ENCODE measurements at places on chromosomes 2 and 18.

DNA sequence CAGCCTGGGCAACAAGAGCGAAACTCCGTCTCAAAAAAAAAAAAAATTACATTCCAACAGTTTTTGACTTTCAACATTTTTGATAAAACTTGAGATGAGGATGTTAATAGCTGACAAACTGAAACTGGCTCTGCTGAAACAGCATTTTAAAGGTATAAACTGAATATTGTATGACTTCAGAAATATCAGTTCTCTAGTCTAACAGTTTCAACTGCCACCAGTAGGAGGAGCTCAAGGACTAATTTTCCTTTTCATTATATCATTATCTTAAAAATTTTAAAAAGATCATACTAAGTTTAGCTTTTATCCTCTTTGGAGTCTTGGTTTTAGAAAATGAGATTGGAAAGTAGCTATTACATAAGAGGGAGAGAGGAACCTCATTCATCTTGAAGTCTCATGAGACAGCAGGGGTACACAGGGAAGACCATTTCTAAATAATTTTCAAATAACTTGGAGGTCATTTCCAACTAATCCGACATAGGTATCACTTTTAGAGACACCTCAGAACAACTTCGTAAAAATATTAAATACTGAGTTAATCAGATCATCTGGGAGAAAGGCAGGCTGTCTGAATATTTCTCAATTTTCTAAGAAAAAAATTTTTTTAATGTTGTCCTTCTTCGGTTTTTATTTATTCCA lies 37.6 kb upstream of the MCM6 start:
- DNase-seq = peak; percentile 85

DNA sequence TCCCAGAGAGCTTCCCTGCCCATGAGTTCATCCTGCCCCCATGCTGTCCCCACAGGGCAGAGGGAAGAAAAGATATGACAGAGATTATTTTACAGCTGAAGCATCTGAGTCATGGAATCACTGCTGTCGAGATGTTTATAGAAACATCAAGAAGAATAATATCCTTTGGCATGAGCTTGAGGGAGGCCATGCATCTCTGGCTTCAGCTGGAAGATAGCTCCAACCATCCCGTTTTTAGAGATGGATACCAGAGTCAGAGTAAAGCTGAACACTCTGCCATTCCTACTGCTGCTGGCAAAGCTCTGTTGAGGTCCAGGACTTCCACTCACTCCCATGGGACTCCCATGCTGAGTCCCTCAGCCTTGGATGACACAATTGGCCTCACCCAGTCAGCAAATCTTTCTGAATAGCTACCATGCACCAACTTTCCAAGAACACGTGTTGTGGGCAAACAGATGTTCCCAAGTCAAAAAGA lies 167.8 kb downstream of the TTC32 start:
- DNase-seq = no peak

DNA sequence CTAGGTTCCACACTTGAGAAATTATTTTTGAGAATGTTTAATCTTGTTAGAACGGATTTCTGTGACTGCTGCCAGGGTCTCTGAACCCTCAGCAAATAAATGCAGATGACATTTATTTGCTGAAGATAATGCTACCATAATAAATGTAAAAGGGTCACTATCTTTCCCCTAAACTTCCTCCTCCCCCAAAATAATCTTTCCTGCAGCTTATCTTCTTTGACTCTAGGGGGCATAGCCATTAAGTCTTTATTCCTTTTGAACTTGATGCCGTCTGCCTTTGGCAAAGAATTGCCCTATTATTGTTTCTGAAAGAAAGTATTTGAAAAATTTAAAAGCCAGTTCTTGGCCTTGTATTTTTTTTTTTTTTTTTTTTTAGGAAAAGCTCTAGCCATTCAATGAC lies 63.6 kb upstream of the ACSL3 start:
- no peak for DNase-seq

GRCh38 chr18:24814521-24814920 lies 354.1 kb downstream of the HRH4 start:
- no peak for DNase-seq

DNA sequence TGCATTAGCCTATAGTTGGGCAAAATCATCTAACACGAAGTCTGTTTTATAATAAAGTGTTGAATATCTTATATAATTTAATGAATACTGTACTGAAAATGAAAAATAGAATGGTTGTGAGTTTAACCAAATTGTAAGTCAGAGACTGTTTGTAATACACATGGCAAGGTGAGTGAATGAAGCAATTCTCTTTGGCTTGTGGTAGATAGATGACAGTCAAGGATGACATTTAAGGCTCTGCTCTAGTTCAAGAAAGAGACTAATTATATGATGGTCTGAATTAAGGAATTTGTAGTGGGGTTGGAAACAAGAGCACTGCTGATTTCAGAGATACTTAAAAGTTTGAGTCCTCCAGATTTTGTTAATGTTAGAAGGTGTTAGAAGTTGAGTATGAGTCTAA lies 207.7 kb downstream of the MCFD2 start:
- no peak for DNase-seq

GRCh38 chr2:119338826-119339561 lies 27.6 kb downstream of the C2orf76 start:
- no peak for DNase-seq

DNA sequence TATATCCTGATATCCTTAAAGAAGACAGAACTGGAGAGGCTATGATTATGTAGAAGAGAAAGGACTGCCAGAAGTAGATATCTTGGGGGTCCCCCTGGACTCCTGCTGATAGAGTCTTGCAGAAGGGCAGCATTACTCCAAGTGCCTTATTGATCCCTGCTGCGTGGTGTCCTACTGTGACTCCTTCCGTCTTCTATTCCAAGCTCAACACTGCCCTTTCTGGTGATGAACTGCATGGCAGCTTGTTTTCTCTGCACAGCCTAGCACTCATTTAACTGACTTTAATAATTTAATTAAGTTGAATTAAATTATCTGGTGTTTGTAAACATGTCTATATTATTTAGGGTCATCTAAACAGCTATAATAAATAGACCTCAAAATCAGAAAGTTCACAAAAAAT lies 194.1 kb upstream of the DSEL start:
- DNase-seq = no peak

DNA sequence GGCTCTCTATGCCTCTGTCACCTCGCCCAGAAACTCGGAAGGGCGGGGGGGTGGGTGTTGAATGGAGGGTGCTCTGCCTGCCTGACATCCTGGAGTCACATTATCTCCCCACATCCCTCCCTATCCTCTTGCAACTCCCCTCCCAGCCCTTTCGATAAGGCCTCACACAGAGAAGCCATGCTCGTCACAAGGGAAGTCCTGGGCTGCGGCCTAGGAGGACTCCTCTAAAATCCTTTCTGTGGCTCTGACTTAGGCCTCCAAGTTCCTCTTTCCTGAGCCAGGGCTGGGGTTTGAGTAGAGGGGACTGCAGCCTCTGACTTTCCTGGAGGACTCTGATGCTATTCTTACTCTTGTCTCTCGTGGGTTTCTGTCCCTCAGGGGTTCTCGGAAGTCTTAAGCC lies 75.0 kb upstream of the PKDCC start:
- DNase-seq = no peak

GRCh38 chr18:78603102-78603983 lies 376.3 kb upstream of the SALL3 start:
- no peak for DNase-seq

DNA sequence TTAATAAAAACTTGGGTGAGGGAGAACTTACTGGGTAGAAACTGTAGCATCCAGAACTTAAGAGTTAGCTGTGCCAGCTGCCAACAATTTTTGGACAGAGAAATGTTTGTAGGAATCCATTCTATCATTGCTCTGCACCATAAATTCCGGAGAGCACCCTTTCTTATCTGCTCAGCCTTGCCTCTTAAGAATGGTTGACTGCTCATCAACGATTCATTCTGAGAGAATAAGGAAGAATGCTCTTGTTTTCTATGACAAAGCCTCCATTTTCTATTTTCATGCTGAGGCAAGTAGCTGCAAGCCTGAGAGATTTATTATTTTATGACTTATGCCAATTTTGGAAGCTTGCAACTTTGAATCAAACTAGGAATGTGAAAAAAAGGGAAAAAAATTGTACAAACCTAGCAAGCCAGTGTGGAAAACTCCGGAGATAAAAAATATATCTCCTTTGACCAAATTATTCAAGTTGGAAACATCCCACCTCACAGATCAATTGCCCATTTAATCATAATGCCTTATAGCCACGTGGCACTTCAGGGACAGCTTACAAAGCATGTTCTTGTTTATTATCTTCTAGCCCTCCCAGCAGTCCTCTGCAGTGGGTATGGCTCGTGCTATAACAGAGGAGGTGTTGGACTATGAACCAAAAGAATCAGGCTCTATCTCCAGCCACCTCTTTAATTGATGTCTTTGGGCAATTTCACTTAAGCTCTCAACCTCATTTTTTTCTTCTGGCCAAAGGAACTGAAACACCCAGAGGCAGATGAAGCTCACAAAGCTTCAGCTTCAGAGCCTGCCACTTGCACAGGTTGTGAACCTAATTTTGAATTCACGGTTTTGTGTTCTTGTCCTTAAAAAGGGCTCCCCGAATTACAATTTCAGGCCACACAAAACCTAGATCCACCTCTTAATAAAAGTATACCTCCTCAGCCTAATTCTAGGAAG lies 40.9 kb upstream of the ATL2 start:
- no peak for DNase-seq

- no peak for DNase-seq
These were observed 124.0 kb downstream of the RTP5 start for GRCh38 chr2:241993386-241994005.

- no peak for DNase-seq
These were observed 114.3 kb upstream of the ARL4C start for GRCh38 chr2:234611209-234611608.

DNA sequence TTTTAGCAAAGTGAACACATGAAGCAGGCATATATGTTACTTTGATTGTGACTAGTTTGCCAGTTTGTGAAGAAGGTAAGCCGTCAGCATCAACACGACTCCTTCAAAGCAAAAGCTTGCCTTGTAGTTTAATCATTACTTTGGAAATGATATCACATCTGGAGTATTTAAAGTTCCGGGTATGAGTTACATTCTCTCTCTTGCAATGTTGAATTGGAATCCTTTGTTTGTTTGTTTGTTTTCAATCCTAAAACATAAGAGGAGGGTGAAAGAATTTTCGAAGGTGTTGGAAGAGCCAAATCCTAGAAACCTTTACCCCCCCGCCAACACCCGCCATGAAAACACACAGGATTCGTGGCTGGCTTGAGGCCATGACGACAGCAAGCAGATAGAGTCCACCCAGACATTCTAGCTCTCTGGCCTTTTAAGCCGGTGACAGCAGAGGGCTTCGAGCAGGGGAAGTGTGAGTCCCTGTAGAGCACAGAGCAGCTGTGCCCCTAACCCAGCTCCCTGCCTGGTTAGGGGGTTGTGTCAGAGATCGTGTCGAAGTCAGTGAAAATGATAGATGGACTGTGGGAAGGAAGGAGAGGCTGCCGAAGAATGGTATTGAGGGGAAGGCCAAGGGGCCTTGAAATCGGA lies 103.8 kb upstream of the SMIM21 start:
- peak; percentile 32 for DNase-seq

DNA sequence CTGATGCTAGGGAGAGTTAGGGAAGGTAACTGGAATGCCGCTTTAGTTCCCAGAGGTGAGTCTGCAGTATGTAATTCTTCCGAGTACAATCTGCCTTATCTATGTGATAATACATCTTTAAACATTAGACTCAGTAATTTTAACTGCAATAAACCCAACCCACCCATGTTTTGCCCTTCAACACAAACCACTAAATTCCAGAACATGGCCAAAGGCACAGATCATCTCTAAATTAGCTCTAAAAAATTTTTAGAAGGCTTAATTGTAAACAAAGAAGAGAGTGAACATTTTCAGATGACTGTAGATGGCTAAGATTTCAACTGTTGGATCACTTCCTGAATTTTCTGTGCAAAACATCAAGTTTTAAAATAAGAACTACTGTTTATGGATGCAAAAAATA lies 488.7 kb upstream of the ID2 start:
- DNase-seq = no peak

DNA sequence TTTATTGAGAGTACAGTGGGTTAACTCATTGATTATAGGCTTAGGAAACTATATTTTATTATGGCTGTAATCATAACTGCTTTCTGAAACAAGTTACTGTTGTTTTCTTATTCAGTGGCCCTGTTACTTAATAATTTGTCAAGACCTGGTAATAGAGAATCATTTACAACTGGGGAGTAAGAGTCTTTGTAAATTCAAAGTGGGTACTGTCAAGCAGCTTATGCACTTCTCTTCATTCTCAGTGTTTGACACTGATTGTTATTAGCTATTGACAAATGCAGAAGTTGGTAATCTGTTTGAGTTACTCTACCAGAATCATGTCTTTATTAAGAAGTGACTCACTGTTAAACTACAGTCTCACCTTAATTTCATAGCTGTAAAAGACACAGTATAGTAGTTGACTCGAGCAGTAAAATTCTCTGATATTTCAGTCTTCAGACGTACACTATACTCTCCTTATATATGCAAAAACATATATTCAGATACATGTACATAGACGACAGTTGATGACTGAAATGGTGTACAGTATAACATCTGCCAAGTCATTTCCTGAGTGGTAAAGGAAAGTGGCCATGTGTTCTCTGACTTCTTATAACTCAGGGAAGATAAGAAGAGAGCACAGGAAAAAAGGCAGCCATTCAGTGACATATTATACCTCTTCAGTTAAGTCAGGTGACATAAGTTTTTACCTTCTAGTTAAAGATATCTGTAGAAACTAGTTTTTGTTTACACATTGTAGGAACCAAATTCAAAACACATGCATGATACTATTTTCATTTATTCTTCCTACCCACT lies 36.0 kb upstream of the TTC27 start:
- DNase-seq = no peak

DNA sequence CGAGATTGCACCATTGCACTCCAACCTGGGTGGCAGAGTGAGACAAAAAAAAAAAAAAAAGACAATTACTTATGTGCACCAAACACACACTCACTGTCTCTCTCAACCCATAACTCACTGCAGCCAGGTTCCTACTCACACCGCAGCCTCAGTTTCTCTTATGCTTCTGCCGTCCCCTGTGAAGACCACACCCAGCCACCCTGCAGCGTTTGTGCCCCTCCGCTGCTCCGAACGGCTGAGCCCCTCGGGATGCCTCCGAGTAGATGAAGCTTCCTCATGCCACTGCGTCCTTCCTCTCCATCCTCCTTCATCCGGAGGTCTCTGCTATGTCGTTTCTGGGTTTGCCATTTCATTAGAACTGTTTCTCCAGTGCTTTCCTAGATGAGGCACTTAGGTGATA lies 160.1 kb downstream of the TWIST2 start:
- DNase-seq = no peak

- peak; percentile 66 for DNase-seq
These were observed 37.8 kb upstream of the EFEMP1 start for GRCh38 chr2:55961318-55961911.

- no peak for DNase-seq
These were observed 1.7 kb downstream of the VAPA start for GRCh38 chr18:9915291-9916076.

DNA sequence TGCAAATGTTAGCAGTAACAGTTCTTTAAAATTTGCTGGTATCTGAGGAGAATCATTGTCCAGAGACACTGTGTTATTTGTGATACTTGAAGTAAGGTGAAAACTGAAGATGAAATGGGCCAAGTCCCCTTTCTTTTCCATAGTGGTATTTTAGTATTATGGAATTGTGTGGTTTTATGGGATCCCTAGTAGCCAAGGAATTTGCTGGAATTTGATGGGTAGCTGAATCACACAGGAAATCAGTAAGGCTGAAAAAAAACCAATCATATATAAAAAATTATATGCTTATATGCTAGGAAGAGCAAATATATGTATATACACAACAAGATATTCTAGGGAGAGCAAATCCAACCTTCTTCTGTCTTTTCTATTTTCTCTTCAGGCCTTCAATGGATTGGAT lies 54.2 kb upstream of the TACR1 start:
- no peak for DNase-seq

- DNase-seq = no peak
These were observed 20.1 kb downstream of the PLEKHB2 start for GRCh38 chr2:131125195-131125757.
